ENCODE measurements at places on chromosomes 3 and 15. TPM values are rescaled to one million over a fixed set of nuclear protein-coding genes. Genes with fewer than 3 reads are reported as not detected.

DNA sequence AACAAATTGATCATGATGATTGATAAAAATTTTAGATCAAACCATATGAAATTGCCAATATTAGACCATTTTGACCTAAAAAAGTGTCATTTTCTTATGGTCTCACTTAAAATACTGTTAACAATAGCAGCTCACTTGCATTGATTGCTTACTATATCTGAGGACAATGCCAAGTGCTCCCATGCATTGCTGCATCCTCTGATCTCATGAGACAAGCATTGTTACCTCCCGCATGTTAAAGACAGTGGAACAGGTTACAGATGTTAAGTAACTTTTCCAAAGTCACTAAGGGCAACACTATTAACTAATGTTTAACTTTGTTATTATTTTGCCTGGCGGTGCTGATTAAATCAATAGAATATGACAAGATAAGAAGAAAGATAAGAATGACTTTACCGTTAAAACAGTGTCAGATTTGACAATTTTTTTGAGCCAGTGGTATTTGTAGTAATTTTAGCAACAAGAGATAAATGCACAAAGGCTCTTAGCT lies 69.3 kb downstream of the PPM1L start:
- no peaks in the 10 kb centered on the region for H3K36me3 ChIP-seq
- no peak overlapping the region for H3K4me3 ChIP-seq
- no peak for DNase-seq

Gene TTLL13
- 1.3 TPM for polyA plus RNA-seq

Gene GP5
- polyA plus RNA-seq, result not detected

Gene AADACL2
- not detected for polyA plus RNA-seq

Gene LCMT2
- polyA plus RNA-seq, result 4.4 TPM

DNA sequence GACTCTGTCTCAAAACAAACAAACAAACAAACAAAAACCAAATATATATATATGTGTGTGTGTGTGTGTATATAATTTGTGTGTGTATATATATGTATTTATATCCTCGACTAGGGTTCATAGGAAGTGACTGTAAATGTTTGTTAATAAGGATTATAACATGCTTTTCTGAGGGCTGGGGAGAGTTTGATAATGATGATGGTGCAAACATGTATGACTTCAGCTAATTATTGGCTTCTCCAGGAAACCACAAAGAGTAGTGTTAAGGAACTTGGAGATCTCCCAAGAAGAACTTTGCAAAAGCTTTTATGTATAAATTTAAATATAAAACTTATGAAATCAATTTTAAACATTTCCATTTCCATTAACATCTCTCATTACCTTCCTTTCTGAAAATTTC lies 3.9 kb upstream of the OPA1 start:
- no peak for DNase-seq
- no peaks in the 10 kb centered on the region for H3K27me3 ChIP-seq

DNA sequence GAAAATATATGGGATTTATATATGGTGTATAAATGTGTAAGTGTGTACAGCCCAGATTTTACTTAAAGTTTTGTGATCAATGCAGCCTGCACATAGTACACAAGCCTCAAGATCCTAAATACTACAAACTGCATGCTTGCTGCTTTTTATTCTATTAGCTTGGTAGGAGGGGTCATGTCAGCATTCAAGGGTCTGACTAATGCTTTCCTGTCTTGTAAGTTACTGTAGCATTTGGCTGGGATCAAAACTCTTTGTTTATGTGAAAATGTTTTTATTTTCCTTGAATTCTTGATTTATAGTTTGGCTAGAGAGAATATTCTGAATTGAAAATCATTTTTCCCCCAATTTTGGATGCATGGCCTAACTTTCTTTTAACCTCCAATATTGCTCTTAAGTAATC lies 370.9 kb downstream of the NSUN3 start:
- no peak overlapping the region for H3K4me3 ChIP-seq
- H3K27me3 ChIP-seq, result no peaks in the 10 kb centered on the region

DNA sequence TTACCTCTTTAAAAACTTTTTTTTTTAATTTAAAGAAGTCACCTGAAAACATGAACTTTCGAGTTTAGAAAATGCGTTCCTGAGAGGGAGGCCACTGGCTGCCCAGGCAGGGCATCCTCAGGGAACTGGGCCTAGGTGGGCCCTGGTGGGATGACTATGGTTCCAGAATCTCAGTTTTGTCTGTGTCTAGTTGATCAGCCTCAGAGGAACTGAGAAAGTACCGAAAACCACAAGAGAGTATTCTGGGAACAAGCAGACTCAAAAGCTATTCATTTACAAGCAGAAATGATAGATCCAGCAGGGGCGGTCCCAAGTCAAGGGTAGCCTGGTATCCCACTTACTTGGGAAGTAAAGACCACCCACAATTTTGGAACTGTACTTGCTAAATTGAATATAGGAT lies 10.5 kb downstream of the WWTR1 start:
- H3K36me3 ChIP-seq, result no peaks in the 10 kb centered on the region
- H3K4me1 ChIP-seq, result no peaks in the 10 kb centered on the region
- H3K27me3 ChIP-seq, result no peaks in the 10 kb centered on the region

DNA sequence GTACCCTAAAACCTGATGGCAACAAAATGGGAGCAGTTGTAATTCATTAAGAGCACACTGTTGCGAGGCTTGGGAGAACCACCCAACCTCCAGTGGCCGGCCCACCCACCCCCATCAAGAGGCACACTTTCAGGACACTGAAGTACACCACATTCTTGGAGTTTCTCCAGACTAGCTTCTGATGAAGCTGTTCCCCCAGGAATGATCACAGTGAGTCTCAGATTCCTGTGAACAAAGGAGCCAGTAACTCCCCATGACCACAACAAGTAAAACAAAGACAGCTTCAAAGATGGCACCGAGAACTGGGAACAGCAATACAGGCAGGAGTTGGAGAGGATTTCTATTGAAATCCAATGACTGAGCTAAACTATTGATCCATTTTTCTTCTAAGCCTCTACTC lies 126.0 kb downstream of the ST8SIA2 start:
- H3K27me3 ChIP-seq, result no peaks in the 10 kb centered on the region
- H3K27ac ChIP-seq, result no peak overlapping the region
- no peaks in the 10 kb centered on the region for H3K36me3 ChIP-seq
- H3K4me1 ChIP-seq, result no peaks in the 10 kb centered on the region
- no peak for DNase-seq

Gene HEG1
- polyA plus RNA-seq, result 11.3 TPM
